CD8-positive, alpha-beta T cell (primary cell): ENCODE measurements at places on chromosomes 12 and 14.
A peak's percentile ranks its signal among the peaks of the same experiment; 100 is the strongest.

DNA sequence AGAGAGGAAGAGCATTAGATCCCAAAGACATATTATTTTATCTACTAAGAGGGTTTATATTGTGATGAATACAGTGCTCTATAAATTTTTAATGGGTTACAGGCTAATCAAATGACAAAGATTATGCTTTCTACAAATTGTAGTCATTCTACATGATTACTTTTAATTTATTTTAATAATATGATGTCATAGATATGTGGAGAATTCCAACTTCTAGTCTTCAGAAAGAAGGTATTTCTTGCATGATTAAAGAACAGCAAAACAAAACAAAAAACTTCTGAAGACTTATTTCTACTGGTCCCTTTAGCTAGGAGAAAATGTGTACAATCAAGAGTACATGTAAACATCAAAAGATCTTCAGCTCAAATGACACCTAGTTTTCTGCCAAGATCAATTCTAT is 71.5 kb upstream of the FOXG1 start:
- DNase-seq: no peak

- DNase-seq: peak; percentile 54
Observed at GRCh38 chr12:12467688-12468261, 94.9 kb downstream of the DUSP16 start.

- no peak for DNase-seq
Observed at GRCh38 chr14:21320913-21321312, 41.0 kb downstream of the RPGRIP1 start.

- peak; percentile 60 for DNase-seq
Observed at GRCh38 chr14:106276326-106277267, 750.2 kb downstream of the TMEM121 start.

- DNase-seq: no peak
Observed at GRCh38 chr12:92602930-92603623, 99.7 kb upstream of the PLEKHG7 start.

DNA sequence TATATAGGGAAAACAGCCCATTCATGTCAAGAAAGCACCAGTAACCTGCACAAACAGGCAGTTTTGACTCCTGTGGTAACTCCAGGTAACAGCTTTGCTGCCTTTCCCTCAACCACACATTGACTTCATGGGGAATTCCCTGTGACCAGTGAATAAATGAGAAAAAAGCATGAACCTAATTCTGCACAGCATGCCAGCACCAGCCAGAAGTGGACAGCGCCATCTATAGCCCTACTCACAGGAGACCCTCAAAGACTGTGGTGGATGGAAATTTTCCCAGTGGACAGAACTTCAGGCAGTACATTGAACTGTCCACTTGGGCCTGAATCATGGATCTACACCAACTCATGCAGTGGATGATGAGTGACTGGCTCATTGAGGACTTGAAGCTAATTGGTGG is 152.1 kb downstream of the SLC8A3 start:
- DNase-seq: no peak

DNA sequence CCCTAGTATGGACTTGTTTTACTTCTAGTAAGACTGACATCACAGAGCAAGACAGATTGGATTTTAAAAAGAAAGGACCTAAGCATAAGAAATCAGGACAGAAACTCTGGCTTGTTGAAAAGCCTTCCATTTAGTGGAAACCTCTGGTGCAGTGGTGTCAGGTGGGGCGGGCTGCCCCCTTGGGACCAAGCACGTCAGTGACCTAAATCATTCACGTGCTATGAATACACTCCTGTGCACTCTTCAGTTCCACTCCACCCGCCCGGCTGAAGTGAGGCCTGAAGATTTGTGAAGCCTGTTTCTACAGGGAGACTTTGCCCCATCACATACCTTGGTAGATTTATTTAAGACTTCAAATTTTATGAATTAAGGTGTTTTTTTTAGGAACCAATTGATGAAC is 58.2 kb upstream of the STRN3 start:
- DNase-seq: no peak

GRCh38 chr14:99168330-99168729 is 103.7 kb downstream of the BCL11B start:
- no peak for DNase-seq

- DNase-seq: no peak
Observed at GRCh38 chr12:113054948-113055486, 1.5 kb upstream of the DTX1 start.

GRCh38 chr12:91854725-91855124 is 290.9 kb downstream of the BTG1 start:
- DNase-seq: no peak

DNA sequence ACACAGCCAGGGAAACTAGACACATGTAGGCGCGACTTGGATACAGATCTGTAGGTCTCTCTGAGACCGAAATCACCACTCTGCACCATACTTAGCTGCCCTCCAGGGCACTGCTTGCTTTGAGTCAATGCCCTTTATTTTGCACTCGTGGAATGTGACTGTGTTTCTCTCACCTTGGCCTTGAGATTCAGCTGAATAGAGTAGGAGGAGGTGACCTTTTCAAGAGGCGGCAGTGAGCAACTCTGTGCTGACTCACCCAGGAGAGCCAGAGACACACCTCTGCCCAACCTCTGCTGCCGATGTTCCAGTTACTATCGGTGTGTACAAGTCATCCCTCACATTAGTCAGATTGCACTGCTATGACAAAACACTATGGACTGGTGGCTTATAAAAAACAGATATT is 583.4 kb downstream of the VRK1 start:
- DNase-seq: peak; percentile 31

- DNase-seq: no peak
Observed at GRCh38 chr12:30546121-30546520, 149.5 kb downstream of the IPO8 start.

- DNase-seq: no peak
Observed at GRCh38 chr12:74129702-74130101, 407.9 kb upstream of the ATXN7L3B start.

GRCh38 chr14:76962303-76962660 is 66.2 kb downstream of the IRF2BPL start:
- no peak for DNase-seq

- no peak for DNase-seq
Observed at GRCh38 chr12:53192531-53193021, 11.9 kb upstream of the CSAD start.

GRCh38 chr12:87246726-87247125 is 782.5 kb downstream of the C12orf50 start:
- DNase-seq: no peak

GRCh38 chr14:52730709-52731111 is 744 bp downstream of the STYX start:
- DNase-seq: no peak

DNA sequence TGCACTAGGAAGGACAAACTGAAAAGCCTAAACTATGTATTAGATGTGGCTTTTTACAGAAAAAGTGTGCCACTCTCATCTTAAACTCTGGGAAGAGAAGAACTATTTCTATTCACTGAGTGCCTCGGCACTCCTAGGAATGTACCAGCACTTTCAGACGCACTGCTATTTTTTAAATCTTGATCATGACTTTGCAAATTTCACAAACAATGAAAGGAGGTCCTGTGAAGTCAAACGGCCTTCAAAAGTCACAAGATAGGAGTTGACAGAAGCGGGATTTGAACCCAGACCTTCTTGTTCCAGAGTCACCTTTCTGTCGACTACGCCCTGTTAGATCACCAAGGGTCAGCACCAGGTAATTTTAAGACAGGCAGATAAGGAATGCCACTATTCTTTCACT is 365.4 kb downstream of the VRK1 start:
- DNase-seq: no peak

DNA sequence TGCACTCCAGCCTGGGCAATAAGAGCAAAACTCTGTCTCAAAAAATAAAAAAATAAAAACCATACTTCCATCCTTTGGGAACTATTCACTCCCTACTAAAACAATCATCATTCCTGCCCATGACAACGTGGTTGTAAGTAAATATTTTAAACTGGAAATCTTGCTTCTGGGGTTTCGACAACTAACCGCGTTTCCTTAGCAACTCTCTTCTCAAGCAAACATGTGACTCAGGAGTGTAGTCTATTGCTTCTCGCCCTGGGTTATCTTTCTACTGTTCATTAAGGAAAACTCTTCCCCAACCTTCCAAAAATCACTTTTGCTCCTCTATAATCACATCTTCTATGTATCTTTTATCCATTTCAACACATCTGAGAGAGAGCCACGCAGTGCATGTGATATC is 21.8 kb downstream of the APPL2 start:
- no peak for DNase-seq

- DNase-seq: no peak
Observed at GRCh38 chr14:60133487-60133886, 31.7 kb downstream of the DHRS7 start.

- no peak for DNase-seq
Observed at GRCh38 chr12:123293178-123293760, 21.6 kb upstream of the CDK2AP1 start.

- DNase-seq: no peak
Observed at GRCh38 chr12:132367071-132367851, 37.9 kb upstream of the GALNT9 start.

- DNase-seq: no peak
Observed at GRCh38 chr12:58720421-58720820, 199.9 kb downstream of the LRIG3 start.

- no peak for DNase-seq
Observed at GRCh38 chr14:50249136-50249775, 17.9 kb upstream of the SOS2 start.

- peak; percentile 74 for DNase-seq
Observed at GRCh38 chr14:24080888-24081738, 9.8 kb downstream of the CPNE6 start.

DNA sequence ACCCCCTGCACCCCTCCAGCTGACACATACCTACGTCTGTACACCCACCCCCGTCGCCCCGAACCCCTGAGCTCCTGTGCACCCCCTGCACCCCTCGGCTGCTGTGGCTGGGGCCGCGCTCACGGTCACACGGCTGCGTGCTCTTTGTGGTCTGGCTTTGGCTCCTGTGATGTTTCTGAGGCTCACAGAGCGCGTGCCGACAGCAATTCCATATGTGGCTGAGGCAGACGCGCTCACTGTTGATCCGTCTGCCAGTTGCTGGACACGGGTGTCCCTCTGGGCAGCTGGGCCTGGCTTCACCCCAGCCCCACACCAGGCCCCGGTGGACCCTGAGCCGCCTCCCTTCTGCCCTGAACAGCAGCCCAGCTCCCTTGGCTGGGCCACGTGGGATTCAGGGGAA is 46.5 kb downstream of the LRCOL1 start:
- no peak for DNase-seq

GRCh38 chr12:6361834-6362233 is 13.5 kb downstream of the SCNN1A start:
- no peak for DNase-seq

- DNase-seq: no peak
Observed at GRCh38 chr14:52801014-52801712, 9.8 kb upstream of the GNPNAT1 start.

- DNase-seq: no peak
Observed at GRCh38 chr12:83321971-83322370, 635.3 kb downstream of the TMTC2 start.

GRCh38 chr14:30225176-30225575 is 297.5 kb upstream of the PRKD1 start:
- DNase-seq: no peak

- no peak for DNase-seq
Observed at GRCh38 chr14:36916668-36917067, 255.0 kb downstream of the PAX9 start.

DNA sequence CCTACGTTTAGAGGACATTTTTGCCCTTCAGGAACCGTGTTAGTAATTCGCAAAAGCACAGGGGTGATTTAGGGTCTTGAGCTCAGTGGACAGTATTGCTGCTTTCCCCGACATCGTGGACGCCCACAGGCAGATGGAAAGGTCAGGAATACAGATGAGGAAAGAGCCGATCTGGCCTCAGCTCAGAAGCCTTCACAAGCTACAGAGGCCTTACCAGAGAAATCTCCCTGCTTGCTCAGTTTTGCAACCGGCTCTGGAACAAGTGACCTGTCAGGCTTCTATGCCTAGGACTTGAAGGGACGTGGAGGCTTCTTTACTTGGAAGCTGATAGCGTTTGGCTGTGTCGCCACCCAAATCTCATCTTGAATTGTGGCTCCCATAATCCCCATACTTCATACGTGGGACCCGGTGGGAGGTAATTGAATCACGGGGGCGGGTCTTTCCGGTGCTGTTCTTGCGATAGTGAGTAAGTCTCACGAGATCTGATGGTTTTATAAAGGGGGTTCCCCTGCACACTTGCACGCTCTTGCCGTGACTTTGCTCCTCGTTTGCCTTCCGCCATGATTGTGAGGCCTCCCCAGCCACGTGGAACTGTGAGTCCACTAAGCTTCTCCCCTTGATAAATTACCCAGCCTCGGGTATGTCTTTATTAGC is 332.5 kb downstream of the MED13L start:
- DNase-seq: no peak

DNA sequence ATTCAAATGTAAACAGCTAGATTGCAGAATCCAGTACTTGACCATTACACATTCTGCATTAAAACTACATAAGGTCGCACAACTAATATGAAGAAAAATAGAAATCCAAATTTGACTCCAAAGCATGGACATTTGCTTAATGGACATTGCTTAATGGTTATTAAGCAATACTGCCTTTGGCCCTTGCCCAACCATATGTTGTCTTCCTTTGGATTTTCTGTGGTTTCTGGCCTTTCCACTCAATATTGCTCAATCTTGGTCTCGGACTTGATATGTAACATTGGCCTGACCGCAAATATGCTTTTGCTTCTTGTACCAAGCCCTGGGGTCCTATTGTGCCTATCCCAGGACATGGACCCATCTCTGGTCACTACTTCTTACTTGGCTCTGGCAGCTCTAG is 67.2 kb downstream of the PTPRR start:
- no peak for DNase-seq

- DNase-seq: no peak
Observed at GRCh38 chr14:36939265-36939664, 233.1 kb downstream of the SLC25A21 start.

DNA sequence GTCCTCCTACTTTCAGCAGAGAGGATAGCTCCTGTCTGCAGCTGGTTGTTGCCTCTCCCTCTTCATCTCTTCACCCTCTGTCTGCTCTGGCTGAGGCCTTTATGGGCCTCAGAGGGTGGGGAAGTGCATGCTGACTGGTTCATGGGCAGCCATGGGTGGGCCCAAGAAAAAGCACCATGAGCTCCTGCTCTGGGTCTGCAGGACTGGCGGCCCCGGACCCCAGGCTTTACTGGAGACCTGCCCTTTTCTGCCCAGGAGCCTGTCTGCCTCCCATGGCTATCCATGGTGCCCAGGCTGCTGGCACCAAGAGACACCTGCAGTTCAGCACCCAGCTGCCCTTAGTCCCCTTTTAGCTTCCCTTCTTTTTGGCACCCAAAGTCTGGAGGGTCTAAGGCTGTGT is 137.1 kb downstream of the PTPRR start:
- DNase-seq: no peak

- DNase-seq: no peak
Observed at GRCh38 chr14:92690171-92691011, 58.0 kb downstream of the LGMN start.

- DNase-seq: no peak
Observed at GRCh38 chr12:29222200-29222599, 73.1 kb downstream of the FAR2 start.
